ENCODE measurements at places on chromosomes 1 and 21.
A peak's percentile ranks its signal among the peaks of the same experiment; 100 is the strongest.

DNA sequence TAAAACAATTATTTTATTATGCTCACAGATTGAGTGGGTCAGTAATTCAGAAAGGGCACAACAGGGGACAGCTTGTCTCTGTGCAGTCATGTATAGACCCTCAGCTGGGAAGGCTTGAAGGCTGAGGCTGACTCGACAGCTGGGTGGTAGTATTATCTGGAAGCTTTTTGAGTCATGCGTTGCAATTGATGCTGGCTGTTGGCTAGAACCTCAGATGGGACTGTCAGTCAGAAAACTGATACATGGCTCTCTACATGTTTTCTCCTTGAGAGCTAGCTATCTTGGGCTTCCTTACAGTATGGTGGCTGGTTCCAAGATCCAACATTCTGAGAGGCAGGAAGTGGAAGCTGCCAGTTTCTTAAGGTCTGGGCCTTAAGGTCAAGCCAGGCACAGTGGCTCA, 61.5 kb upstream of the SELENON start:
- DNase-seq, result peak; percentile 12

DNA sequence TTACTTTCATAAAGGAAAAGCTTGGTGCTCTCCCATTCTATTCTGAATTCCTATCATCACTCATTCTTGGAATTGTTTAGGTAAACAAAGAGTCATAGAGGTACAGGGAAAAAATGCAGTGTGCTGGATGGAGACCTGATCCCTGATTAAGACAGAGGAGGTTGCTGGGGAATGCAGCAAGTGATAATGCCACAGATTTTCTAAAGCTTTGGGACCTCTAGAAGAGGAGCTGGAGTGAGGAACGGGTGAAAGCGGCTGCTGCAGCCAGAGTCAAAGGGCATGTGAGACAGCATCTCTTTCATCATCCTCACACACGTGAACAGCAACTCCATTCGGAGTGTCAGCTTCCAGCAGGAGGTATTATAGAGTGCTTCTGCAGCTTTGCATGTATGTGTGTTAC, 54.9 kb upstream of the DIPK1A start:
- DNase-seq, result peak; percentile 55

GRCh38 chr1:220915117-220915440, 35.8 kb downstream of the HLX start:
- no peak for DNase-seq

- no peak for DNase-seq
Observed at GRCh38 chr1:204453141-204453772, 41.3 kb downstream of the PIK3C2B start.

DNA sequence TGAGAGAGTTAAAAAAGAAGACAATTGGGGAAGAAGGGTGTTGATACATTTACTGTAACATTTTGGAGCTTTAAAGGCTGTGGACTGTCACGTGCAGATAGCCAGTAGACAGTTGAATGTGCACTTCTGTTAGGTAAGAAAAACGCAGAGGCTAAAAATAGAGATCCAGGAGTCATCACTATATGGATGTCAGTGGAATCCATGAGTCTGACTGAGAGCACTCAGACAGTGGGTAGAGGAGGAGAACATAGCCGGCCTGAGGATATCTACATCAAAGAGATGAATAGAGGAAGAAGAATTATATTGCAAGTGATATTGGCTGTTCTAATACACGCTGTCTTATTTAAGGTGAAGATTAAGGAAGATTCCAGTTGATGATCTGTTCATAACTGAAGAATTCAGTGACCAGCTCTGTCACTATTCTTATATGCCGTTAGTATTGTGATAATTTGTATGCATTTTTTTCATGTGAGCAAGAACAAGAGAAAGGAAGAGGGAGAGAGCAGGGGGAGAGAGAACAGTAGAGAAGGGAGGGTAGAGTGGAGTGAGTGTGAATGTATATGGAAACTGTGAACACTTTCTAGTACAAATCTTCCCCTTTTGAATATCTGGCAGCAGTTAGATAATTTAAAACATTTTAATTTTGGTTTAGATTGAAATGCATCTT, 344.8 kb downstream of the CHRM3 start:
- DNase-seq, result no peak

GRCh38 chr1:112638110-112638428, 18.4 kb downstream of the CAPZA1 start:
- no peak for DNase-seq

DNA sequence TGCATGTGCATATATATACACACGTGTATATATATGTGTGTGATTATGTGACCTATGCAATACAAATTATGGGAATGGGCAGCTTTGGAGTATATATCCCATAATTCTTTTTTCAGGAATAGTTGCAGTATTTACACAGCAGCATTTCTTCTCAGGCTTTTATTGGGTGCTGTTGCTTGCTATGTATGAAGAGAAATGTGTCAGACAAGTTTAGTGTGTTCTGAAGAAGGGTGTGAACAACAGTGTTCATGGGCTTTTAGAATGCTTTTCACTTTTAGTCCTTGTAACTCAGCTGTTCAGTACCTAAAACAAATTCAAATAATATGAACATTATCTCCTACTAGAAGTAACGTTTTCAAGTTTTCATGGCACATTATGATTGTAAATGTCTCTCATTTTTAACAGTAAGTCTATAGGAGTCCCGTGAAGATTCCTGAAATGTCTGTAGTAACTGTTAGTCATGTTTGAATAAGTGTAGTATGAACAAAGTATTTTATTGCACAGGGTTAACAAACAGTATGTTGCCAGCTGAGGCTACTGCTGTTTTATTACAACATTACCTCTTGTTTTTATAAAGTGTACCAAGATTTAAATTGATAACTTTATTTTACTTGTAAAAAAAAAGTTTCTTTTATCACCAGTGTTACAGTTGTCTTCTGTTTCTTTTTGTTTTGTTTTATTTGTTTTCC, 42.5 kb downstream of the TMED5 start:
- DNase-seq, result no peak

DNA sequence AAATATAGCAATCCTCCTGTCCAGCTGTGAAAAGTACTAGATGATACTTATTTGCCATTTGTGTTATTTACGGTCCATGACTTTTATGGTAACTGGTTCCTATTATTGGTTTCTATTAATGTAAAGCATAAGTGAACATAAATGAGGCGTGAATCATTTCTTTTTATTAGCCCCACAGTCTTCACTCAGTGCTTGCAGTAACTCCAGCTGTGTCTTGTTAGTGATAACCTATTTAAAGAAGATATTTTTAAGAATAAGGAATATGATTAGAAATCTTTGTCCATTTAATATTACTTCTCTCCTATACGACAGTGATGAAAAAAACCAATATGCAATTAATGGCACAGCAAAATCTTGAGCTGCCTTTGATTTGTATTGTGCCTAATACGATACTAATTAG, 149.9 kb downstream of the SPATA17 start:
- DNase-seq, result no peak

- no peak for DNase-seq
Observed at GRCh38 chr1:61523893-61524605, 200.9 kb downstream of the TM2D1 start.

DNA sequence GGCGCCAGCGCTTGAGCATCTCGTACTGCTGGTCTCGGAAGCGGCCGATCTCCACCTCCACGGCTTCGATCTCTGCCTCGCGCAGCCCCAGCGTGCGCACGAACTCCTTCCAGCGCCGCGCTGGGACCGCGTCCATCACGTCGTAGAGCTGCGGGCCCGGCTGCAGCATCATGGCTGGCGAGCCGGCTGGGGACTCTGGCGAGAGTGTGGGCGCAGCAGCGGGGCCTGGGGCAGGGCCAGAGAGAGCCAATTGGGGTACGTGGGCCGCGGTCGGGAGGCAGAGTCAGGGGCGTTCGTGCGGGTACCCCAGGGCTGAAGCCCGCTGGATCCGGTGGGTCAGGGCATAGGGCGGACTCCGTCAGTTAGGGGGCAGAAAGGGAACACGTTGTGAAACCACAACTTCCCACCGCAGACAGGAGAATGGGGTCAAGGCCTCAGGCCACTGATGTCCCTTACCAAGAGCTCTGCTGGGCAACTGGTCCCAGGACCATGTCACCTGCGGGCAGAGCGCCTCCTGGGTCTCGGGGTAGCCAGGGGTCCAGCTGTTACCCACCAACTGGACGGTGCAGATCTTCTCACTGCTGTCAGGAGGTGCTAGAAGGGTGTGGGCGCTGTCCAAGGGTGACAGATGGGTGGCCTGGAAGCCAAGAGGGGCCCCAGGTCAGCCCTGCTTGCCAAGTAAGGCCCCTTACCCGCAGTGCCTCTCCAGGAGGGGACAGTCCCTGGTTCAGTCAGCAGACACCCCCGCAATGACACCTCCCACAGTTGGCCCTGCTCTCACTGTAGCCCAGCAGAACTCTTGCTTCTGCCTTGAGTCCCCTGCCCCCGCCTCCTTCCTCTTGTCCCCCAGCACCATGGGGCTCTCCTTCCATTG, 4.2 kb downstream of the TNFRSF25 start:
- no peak for DNase-seq

DNA sequence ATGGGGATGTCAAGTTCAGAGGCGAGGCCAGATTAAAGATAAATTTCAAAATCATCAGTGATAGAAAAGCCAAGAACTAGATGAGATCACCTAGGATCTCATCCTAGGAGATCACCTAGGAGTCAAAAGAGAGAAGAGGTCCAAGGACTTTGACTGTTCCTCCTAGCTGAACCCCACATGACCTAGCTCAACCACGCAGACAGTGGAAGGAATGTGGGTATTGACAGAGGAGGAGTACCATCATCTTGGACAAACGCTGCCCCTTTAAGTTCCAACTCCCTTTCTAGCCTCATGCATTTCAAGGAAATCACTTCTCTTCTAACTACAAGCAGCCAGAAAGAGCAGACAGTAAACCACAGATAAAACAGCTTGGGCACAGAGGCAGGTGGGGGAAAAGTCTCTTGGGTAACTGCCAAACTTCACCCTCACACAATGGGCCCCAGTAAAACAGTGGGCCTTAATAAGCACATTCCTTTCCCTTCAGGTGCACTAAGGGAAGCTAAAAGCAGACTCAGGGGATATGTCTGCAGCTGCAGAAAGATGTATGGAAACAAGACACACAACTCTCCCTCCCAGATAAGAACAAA, 12.5 kb upstream of the FAM76A start:
- DNase-seq, result no peak
